ENCODE measurements at places on chromosomes 3 and 15. TPM values are rescaled to one million over a fixed set of nuclear protein-coding genes. Genes with fewer than 3 reads are reported as not detected.

The RHCG gene
- 0.91 TPM for total RNA-seq

The NAALADL2 gene
- 20.2 TPM for total RNA-seq

The CCDC9B gene
- 9.0 TPM for total RNA-seq

The CLN6 gene
- total RNA-seq: 22.7 TPM

The C3orf49 gene
- total RNA-seq: not detected
